ENCODE measurements at places on chromosomes 3 and 15.

DNA sequence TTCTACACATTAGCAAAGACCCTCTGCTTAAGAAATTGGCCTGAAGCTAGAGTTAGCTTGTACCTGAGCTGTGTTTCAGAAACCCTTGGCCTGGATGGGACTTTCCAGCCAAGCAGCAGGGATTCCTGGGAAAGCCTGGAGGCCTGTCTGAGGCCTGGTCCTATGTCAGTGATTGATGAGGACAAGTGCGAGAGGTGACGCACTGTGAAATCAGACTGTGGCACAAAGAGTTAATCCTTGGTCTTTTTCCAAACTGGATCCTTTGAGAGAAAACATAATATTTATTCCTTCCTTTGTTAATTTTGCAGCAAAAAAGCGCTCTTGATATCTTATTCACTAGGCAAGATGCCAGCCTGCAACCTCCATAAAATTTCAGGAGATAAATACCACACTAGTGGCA lies 225.0 kb upstream of the ATP11B start:
- DNase-seq, result no peak

- DNase-seq, result no peak
These were observed 431.0 kb downstream of the EPHB1 start for GRCh38 chr3:135226057-135226456.

GRCh38 chr3:47128137-47128536 lies 35.8 kb downstream of the SETD2 start:
- no peak for DNase-seq

DNA sequence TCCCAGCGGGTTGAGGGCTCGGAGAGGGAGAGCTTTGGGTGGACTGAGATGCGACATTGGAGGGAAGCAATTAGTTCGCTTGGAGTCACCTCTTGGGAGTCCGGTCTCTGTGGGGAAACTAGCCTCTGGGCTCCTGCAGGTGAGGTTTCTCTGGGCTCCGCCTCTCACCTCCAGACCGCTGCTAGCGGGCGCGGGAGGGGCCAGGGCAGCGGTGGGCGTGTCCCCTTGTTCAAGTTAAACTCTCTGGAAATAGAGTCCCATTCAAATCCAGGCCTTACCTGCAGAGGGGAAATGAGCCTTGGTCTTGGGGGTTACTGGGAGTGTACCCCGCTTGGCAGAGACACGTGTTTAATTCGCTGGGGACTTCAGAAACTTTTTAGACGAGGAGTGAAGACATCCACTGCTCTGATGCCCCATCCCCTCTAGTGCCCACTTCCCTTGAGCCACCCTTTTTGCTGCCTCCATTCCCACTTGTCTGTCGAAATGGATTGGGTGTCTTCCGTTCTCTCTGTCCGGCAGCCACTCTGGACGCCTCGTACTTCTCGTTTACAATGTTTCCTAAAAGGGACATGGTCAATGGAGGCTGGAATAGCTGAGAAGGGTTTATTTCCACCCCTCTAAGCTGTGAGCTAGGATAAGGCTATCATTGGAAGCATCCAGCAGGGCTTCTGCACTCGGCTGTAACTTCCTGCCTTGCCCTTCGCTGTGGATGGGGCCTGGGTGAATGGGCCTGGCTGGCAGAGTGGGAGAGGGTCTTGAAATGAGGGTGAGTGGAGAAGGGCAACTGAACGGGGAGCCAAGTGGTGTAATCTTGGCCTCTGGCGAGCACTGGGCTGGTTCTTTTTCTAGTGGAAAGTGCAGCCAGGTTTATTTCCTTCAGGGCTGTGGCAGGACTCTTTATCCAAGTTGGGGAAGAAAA lies 1.1 kb downstream of the MITF start:
- peak; percentile 57 for DNase-seq

DNA sequence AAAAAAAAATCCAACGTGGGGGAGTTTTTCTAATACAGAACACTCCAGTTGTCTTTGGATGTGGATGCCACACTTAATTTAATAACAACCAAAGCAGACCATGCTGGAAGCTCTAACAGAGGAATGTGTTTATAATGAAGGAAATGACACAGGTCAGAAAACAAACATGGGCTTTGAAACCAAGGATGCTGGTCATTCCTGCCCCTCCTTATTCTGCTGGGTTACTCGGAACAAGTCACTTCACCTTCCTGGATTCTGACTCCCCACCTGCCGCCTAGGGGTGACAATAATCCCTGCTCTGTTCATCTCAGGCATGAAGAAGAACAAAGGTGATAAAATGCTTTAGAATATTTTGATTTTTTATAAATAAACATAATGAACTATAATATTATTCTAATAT lies 240.9 kb upstream of the ADAMTS9 start:
- DNase-seq, result no peak

GRCh38 chr3:108060331-108060730 lies 30.5 kb downstream of the CD47 start:
- no peak for DNase-seq

- no peak for DNase-seq
These were observed 8.2 kb downstream of the TMOD2 start for GRCh38 chr15:51759557-51760070.

GRCh38 chr15:100809151-100809550 lies 70.5 kb upstream of the ALDH1A3 start:
- no peak for DNase-seq

DNA sequence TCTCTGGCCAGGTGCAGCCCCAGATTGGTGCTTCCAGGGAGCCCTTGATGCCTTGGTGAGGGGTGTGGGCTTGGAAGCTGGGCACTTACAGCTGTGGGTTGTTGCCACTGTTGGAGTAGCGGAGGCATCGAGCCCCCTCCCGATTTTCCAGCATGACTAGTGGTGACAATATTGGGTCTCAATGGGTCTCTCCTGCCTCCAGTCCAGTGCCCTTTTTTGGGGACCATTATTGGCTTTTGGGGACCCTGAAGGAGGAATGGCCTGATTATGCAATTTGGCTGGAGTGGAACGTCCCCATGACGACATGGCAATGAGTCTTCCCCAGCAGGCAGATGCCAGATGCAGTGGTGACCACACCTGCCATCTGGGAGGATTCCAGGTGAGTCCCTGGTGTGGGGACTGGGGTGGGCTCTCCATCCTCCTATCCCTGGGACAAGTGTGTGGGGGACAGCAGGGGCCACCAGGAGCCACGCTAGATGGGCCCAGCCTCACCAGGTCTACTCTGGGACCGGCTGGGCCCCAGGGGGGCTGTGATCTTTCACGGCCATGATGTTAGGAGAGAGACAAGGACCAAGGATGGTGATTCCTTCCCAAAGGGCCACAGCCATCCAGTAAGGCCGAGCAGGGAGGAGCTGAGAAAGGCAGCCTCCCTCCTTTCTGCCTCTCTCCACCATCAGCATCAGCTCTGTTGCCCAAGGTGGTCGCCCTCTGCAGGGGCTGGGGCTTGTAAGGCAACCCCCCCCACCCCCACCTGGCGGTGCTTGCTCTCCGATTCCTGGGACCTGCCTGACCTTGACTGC lies 196.8 kb downstream of the GOLGA6L6 start:
- DNase-seq, result no peak

- DNase-seq, result no peak
These were observed 67.9 kb downstream of the VGLL3 start for GRCh38 chr3:86923071-86923491.

Measured in tibial artery (tissue), 4 donors.